ENCODE measurements at places on chromosomes 5 and 9. TPM values are rescaled to one million over a fixed set of nuclear protein-coding genes. Genes with fewer than 3 reads are reported as not detected.

DNA sequence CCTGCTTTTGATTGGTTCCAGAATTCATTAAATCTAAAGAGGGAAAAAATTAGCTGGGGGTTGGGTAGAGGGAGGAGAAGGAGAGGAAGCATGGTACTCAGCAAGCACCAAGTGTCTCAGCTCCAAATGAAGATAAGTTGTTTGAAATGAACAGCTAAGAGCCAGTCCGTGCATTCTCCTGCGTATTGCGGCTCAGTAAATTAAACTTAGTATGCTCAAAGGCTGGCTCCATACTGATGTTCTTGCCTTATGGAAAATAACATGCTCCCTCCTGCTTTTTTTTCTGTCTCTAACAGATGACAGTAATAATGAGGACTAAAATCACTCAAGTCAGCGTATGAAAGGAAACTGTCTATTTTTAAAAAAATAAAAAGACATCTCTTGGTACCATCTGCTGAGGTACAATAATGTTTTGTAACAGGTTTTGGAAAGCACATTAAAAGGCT lies 161.0 kb downstream of the SPATA31D1 start:
- no peak for DNase-seq

DNA sequence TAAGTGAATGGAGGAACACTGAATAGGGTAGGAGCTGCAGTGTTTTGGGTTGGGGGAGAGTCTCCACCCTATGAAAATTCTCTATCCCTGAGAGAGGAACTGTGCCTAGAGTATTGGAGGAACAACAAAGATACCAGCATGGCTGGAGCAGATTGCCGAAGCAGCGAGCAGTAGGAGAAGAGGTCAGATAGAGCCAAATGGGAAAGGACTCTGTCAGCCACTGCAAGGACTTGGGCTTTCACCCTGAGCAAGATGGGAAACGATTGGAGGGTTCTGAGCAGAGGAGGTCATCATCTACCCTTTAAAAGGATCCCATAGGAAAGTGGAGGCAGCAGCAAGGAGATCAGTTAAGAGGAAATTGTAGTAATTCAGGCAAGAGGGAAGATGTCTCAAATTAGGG lies 4.4 kb upstream of the LYSMD3 start:
- DNase-seq: no peak

- DNase-seq: no peak
Observed at GRCh38 chr5:4833104-4833738, 306.9 kb upstream of the ADAMTS16 start.

DNA sequence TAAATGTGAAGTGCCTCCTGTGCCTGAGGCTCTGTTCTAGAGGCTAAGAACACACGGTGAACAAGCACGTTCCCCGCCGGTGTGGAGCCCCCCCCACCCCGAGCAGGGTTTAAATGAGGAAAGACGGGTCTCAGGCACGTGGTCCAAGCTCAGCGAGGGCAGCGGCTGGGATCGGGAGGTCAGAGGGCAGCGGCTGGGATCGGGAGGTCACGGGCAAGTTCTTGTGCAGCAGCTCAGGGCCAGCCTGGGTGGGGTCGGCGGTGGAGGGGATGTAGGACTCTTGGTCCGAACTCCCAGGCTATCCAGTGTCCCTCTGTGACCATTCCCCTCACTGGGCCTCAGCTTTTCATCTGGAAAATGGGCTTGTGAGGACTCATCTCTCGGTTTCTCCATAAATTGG lies 2.7 kb upstream of the GBGT1 start:
- no peak for DNase-seq

GRCh38 chr5:73370640-73371583 lies 77.7 kb downstream of the FOXD1 start:
- DNase-seq: peak; percentile 63

DNA sequence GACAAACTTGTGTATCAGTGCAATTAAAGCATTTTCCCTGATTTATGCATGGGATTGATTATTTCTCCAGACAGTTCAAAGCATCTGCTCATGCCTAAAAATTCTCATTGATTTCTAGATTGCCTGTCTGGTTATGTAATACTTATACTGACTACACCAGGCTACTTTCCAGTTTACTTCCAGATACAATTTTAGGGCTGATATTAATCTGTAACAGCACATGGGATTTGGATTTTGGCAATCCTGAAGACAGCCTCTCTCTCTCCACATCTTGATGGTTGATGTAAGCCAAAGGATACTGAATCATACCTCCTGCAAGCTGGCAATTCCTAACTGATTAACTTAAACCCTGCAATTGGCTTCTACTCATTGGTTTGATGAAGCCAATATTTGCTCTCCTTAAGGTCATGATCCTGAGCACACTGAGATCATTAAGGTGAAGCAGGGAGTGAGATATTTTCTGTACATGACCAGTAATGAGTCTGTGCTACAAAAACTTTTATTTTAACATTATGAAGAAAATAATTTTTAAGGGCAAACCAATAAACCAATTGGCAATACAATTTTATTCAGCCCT lies 25.7 kb upstream of the FBXL7 start:
- no peak for DNase-seq

SLC6A7 gene
- not detected for polyA plus RNA-seq

KCNIP1 gene
- polyA plus RNA-seq: not detected

BARHL1 gene
- not detected for polyA plus RNA-seq
